ENCODE measurements at places on chromosomes 6 and 20.

DNA sequence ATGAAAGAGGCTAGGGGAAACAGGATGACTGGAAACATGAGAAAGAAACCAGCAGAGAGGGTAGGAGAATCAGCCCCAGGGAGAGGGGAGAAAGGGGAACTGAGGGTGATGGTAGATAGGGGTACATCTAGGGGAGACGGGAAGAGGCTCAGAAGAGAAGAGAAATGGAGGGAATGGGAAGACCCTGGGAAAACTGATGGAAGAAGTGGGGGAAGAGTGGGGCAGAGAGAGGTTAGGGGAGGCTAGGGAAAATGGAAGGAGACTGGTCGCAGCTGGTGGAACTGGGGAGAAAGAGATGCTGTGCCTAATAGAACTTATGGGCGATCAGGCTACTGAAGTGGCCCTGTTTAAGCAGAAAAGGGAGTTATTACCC lies 548 bp downstream of the PROCR start:
- no peak for DNase-seq

DNA sequence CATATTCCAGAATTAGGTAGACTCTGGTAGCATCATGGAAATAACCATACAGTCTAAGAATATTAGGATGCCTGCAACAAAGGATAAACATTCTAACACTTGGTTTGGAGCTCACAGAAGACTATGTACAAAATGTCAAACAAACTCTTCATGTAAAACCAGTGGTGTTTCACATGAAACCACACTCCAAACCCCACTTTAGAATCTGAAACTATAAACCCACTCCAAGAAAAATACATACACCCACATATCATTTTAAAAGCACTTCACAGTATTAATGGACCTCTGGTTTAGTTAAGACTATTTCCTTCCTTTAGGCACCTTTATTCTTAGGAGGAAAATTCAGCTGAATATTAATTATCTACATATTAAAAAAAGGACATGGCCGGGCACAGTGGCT lies 10.5 kb downstream of the AURKA start:
- DNase-seq, result no peak

GRCh38 chr6:24743265-24743943 lies 24.4 kb upstream of the C6orf62 start:
- peak; percentile 91 for DNase-seq

- no peak for DNase-seq
These were observed 74.4 kb downstream of the DOK5 start for GRCh38 chr20:54549658-54550326.

DNA sequence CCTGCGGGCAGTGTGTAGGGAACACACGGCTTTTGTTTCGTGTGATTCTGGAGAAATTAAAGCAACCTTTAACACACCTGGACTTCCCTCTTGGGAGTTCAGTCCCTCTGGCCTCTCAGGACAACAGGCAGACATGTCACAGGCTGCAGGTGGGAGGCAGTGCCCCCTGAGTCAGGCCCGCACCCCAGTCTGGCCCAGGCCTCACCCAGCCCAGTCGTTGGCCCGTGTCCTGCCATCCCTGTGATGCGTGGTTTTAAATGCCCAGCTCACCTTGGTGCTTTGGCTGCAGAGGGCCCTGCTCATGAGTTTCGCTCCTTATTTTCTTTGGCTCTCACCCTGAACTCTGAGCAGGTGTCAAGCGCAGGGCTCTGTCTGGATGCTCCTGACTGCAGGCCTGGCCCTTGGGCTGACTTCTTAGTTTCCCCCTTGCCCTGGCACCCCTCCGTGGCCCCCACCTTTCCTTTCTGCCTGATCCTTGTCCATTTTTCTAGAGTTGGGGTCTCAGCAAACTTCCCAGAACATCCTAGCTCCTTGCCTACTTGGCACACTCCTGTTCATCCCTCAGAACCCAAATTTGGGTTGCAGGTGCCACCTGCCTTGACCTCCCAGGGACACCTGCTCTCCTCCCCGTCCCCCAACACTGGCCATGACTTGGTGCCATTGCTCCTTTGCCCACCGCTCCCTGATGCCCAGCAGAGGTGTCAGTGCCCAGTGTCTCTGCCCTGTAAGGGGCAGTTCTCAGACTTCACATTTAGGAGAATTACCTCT lies 2.2 kb upstream of the CABLES2 start:
- DNase-seq, result no peak

GRCh38 chr6:26022132-26022472 lies 59.5 kb downstream of the TRIM38 start:
- DNase-seq, result no peak

GRCh38 chr6:44367681-44368080 lies 19.8 kb upstream of the CDC5L start:
- no peak for DNase-seq

GRCh38 chr20:362271-363254 lies 15.7 kb downstream of the NRSN2 start:
- no peak for DNase-seq

GRCh38 chr6:165721356-165721755 lies 58.3 kb upstream of the PDE10A start:
- DNase-seq, result no peak

- DNase-seq, result no peak
These were observed 3.1 kb downstream of the CD93 start for GRCh38 chr20:23082846-23083552.

DNA sequence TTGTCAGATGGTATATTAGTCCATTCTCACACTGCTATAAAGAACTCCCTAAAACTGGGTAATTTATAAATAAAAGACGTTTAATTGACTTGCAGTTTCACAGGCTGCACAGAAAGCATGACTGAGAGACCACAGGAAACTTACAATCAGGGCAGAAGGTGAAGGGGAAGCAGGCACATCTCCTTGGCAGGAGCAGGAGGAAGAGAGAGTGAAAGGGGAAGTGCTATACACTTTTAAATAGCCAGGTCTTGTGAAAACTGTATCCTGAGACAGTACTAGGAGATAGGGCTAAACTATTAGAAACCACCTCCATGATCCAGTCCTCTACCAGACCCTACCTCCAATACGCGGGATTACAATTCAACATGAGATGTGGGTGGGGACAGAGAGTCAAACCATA lies 193.9 kb upstream of the KCNG1 start:
- no peak for DNase-seq

DNA sequence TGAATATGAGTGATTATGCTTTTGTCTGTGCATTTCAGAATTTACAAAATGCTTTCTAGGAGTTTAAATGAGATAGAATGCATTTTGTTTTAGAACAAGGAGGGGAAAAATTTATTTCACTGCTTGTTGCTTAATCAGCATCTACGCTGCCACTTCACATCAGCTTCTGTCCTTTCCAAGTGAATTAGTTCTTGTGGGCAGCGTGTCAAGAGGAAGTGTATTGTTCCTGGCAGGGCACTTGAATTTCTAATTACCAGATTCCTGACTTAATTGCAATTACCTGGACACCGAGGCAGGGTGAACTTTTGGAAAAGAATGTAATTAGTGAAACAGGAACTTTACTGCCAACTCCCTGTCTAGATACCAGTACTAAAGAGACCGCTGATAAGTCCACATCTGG lies 263.5 kb downstream of the TMEM242 start:
- no peak for DNase-seq

DNA sequence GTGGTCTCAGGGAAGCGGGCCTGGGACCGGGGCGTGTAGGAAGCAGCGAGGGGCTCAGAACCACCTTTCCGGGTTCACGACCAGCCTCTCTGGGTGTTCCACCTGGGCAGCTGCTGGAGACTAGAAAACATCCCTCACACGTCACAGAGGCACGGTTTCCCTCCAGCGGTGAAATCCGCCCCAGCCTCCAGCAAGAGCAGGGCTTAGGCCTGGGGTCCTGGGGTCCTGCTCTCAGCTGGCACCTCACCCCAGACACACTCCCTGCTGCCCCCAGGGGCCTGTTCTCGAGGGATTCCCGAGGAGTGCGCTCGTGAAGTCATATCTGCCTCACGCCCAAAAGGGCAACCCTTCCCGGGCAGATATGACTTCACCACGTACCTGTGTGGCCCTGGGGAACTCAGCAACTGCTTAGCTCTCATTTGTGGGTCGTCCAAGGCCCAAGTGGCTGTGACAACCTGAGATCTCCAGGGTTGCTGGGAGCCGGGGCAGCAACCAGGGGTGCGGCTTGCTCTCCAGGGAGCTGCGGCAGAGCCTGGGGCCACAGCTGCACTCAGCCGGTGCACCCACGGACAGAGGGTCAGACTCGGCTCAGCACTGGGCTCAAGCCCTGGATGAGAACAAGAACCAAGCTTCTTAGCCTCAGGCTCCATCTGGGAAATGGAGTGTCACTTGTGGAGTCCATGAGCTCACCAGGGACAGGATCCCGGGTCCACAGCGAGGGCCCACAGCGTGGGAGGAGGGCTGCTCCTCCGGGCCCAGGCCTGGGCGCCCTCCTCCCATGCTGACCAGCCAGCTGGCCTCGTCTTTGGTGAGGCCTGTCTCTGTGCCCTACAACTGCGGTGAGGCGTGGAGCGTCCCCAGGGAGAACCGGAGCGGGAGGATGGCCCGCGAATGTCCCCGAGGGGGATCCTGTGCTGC lies 661 bp downstream of the FNDC11 start:
- no peak for DNase-seq

DNA sequence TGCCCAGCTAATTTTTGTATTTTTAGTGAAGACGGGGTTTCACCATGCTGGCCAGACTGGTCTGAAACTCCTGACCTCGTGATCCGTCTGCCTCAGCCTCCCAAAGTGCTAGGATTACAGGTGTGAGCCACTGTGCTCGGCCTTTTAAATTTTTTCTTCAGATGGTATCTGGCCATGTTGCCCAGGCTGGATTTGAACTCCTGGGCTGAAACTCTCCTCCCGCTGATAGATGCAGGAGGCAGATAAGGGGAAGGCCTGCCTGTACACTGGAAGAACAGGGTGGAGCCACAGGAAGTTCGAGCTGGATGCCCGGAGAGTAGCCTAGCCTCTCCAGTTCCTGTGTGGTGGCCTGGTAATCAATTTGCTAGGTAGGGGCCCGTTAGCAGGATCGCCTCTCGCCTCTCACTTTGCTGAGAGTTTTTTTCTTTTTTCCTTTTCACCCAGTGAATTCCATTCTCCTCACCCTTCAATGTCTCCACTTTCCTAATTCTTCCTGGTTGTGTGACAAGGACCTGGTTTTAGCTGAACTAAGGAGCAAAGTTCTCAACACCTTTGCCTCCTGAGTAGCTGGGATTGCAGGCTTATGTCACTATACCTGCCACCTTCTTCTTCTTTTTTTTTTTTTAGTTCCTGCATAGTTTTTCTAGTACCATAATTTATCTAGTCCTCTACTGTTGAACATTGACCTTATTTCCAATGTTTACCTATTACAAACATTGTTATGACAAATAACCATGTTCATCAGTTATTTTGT lies 19.4 kb upstream of the ITCH start:
- no peak for DNase-seq

DNA sequence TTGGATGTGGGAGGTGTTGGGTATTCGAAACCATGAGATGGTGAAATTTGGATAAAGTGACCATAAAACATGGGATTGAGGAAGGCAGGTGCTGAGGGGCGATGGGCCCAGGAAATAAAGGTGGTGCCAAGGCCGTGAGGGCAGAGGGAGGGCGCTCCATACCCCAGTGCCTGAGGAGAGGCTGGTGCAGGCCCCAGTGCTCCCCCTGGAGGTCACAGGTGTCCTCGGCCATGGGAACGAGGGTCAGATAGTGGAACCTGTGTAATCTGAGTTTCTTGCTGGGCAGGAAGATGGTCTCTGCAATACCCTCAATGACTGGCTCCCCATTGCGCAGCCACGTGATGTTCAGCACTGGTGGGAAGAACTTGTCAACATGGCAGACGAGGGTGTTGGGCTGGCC lies 16.2 kb downstream of the HLA-DPB1 start:
- no peak for DNase-seq

GRCh38 chr6:111606620-111607115 lies 990 bp upstream of the TRAF3IP2 start:
- DNase-seq, result no peak

DNA sequence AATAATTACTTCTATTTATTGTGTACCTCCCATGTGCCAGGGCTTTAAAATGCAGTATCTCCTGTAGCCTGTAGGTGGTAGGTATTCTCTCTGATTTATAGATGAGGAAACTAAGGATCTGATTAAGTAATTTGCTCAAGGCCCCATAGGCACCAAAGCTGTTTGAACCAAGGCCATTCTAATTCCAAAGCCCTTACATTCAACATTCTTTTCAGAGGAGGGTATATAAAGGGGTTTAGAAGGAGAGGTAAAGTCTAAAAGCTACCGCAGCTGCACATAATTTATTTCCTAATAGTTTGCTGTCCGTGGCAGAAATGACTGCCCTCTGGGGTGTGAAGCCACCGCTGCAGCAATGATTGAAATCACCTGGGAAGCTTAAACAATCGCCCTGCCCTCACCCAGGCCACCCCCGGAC lies 95.0 kb upstream of the FAM8A1 start:
- DNase-seq, result no peak

DNA sequence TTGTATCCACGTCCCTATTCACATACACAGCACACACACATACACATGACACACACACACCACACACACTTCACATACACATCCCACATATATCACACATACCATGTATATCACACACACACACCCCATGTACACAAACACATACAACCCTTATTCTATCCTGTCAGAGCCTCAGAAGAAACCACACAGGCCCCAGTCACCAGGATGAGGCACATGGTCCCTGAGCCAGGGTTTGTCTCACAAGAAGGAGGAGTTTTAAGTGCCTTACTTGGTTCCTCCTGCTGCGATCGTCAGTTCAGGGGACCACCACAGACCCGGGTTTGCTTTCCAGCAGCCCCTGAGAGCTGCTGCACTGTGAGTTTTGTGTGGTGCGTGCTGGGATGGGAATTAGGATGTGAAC lies 23.6 kb downstream of the BFSP1 start:
- DNase-seq, result no peak

- DNase-seq, result no peak
These were observed 59.2 kb upstream of the CSE1L start for GRCh38 chr20:48986899-48987298.

GRCh38 chr6:39402239-39402751 lies 79.8 kb upstream of the KCNK16 start:
- DNase-seq, result no peak

DNA sequence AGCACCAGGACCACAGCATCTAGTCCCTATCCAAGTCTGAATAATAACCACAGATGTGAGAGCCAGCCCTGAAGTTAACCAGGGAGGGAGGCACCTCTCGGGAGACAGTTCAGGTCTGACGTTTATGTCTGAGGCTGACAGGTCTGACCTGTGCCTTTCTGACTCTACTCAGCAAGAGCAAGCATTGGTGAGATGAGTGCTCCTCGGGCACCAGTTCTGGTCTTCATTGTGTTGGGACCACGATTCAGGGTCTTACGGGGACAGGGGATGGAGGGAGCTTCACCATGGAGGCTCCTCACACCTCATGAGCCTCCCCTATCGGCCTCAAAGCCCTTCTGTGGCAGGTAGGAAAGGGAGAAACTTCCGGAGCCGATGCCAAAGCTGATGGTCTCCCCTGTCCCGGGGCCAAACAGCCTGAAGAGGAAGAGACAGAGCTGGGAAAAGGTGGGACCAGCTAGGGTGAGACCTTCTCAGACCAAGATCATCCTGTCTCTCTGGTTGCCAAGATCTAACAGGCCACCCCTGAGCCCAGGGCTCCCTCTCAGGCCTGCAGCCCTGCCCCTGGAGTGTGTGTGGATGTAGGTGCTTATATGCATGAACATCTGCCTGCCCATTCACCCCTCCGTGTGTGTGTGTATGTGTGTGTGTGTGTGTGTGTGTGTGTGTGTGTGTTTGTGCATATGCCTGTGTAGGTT lies 170.5 kb downstream of the VEGFA start:
- DNase-seq, result no peak

GRCh38 chr20:21391185-21391971 lies 5.9 kb downstream of the NKX2-4 start:
- DNase-seq, result no peak

GRCh38 chr20:57970116-57970515 lies 258.3 kb downstream of the ANKRD60 start:
- no peak for DNase-seq

All from AG09309 (cell line).